Upper lobe of left lung (tissue), 6 donors: ENCODE measurements at places on chromosomes 3 and 15. TPM values are rescaled to one million over a fixed set of nuclear protein-coding genes. Genes with fewer than 3 reads are reported as not detected.

- H3K36me3 ChIP-seq = no peaks in the 10 kb centered on the region
- no peaks in the 10 kb centered on the region for H3K4me1 ChIP-seq
- H3K27me3 ChIP-seq = no peaks in the 10 kb centered on the region
These were observed 179.6 kb downstream of the TBC1D2B start for GRCh38 chr15:77897896-77898406.

Gene BCL2A1
- total RNA-seq = 31.9 TPM

DNA sequence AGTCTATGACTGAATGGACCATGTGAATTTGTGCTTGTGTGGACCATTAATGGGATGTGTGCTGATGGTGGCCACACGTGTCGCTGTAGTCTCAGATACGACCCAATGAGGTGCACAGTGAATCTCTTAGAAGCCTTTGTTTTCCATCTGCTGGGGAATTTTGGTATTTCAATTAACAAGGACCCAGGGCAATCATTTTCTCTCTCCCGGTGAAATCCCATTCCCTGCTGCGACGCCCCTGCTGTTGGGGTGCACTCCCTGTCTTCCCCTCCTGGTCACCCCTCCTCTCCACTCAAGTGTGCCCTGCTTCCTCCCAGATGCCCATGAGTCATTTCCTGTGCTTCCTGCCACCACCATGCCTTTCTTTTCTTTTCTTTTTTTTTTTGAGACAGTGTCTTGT lies 32.7 kb downstream of the EBLN2 start:
- no peaks in the 10 kb centered on the region for H3K36me3 ChIP-seq
- DNase-seq = no peak
- H3K27ac ChIP-seq = no peak overlapping the region
- no peaks in the 10 kb centered on the region for H3K27me3 ChIP-seq
- H3K4me3 ChIP-seq = no peak overlapping the region
- peaks cover 7% of the 10 kb centered on the region for H3K4me1 ChIP-seq

DNA sequence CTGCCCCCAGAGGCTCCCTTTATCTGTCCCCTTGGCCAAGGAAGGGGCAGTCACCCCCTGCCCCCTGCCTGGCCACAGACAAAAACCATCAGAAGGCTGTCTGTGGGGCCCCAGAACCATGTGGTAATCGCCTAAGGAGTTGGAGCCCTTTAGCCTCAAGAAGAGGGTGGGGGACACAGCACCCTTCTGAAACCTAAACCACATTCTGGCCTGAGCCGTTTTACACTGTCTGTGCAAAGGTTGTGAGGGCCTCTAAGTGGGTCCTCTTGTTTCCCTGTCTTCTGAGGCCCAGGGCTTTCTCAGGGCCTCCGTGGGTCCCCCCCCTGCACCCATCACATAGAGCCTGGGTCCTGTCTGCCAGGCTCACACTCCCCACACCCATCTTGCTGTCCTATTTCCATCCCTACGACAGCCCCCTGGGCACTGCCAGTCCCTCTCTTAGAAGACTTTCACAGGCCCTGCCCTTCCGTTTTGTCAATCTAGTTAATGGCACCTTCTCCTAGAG lies 17.9 kb upstream of the RPUSD3 start:
- H3K27ac ChIP-seq = no peak overlapping the region
- H3K27me3 ChIP-seq = no peaks in the 10 kb centered on the region
- H3K4me1 ChIP-seq = peaks cover 42% of the 10 kb centered on the region
- DNase-seq = no peak

DNA sequence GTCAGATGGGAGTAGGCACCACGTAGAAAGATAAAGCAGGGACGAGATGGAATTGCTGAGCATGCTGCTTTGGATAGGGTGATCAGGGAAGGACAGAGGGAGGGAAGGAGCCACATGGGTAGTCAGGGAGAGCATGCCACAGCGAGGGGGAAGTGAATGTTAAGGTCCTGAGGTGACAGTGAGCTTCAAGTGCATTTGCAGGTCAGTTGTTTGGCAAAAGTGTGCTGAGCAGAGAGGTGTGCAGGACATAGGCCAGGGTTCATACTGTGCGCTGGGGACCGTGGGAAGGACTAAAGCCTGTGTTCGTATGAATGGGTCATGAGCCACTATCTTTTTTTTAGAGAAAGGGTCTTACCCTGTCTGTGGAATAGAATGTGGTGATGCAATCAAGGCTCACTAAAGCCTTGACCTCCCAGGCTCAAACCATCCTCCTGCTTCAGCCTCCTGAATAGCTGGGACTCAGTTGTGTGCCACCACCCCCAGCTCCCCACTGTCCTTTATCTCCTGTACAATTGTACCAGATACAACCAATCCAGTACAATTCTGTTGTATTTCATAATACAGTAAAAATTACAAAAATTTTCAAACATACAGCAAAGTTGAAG lies 107.5 kb downstream of the DNAJB8 start:
- peaks cover 9% of the 10 kb centered on the region for H3K36me3 ChIP-seq
- H3K27ac ChIP-seq = no peak overlapping the region
- no peak overlapping the region for H3K4me3 ChIP-seq
- peaks cover 11% of the 10 kb centered on the region for H3K4me1 ChIP-seq
- DNase-seq = no peak

- H3K36me3 ChIP-seq = no peaks in the 10 kb centered on the region
- H3K27ac ChIP-seq = no peak overlapping the region
- no peak for DNase-seq
- no peaks in the 10 kb centered on the region for H3K27me3 ChIP-seq
These were observed 238.6 kb downstream of the MEX3B start for GRCh38 chr15:81807186-81807585.

- no peaks in the 10 kb centered on the region for H3K4me1 ChIP-seq
- no peaks in the 10 kb centered on the region for H3K27me3 ChIP-seq
- H3K36me3 ChIP-seq = no peaks in the 10 kb centered on the region
- no peak overlapping the region for H3K27ac ChIP-seq
- no peak overlapping the region for H3K4me3 ChIP-seq
These were observed 273.5 kb downstream of the NEK10 start for GRCh38 chr3:27095553-27096222.

Gene AMIGO3
- 1.8 TPM for total RNA-seq

Gene IQSEC1
- 105 TPM for total RNA-seq

GRCh38 chr15:60477916-60478565 lies 901 bp downstream of the ICE2 start:
- H3K4me3 ChIP-seq = peak overlapping the region; percentile 69
- H3K36me3 ChIP-seq = peaks cover 16% of the 10 kb centered on the region
- peaks cover 20% of the 10 kb centered on the region for H3K4me1 ChIP-seq

Gene ILDR1
- total RNA-seq = 7.8 TPM
